ENCODE measurements at places on chromosomes 4 and X. TPM values are rescaled to one million over a fixed set of nuclear protein-coding genes. Genes with fewer than 3 reads are reported as not detected.

- H3K27me3 ChIP-seq: no peaks in the 10 kb centered on the region
- H3K27ac ChIP-seq: peak overlapping the region; percentile 77
- no peak for DNase-seq
Observed at GRCh38 chr4:39931441-39931901, 46.2 kb downstream of the PDS5A start.

DNA sequence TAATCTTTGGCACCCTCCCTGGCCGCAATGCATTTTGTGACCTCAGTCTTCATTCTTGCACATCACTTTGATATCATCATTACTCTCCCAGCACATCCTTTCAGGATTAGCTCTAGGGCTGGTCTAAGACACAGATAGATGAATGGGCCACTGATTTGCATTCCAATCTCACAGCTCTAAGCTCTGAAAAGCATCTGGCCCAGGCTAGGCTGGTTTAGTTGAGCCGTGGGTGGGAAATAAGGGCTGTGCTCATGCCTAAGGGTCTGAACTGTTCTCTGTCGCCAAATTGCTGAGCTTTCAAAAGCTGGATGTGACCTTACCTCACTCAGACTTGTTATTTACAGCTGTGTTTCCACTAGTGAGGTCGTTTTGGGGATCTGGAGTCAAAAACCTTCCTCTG lies 30.0 kb upstream of the SLC9A7 start:
- no peaks in the 10 kb centered on the region for H3K36me3 ChIP-seq
- H3K4me3 ChIP-seq: no peak overlapping the region
- peaks cover 6% of the 10 kb centered on the region for H3K27me3 ChIP-seq
- no peak overlapping the region for H3K27ac ChIP-seq
- peaks cover 22% of the 10 kb centered on the region for H3K4me1 ChIP-seq
- DNase-seq: no peak

DNA sequence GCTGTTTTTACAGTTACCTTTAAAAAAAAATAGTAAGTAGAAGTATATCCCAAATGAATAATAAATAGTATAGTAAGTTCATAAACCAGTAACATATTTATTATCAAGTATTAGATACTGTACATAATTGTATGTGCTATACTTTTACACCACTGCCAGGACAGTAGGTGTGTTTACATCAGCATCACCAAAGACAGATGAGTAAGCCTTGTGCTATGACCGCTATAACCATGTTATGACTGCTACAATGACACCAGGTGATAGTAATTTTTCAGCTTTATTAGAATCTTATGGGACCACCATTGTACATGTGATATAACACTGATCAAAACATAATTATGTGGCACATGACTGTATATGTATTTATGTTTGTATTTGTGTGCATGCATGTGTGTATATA lies 27.3 kb downstream of the PABPC4L start:
- H3K36me3 ChIP-seq: no peaks in the 10 kb centered on the region
- DNase-seq: no peak
- no peaks in the 10 kb centered on the region for H3K4me1 ChIP-seq
- no peaks in the 10 kb centered on the region for H3K27me3 ChIP-seq
- no peak overlapping the region for H3K27ac ChIP-seq

LUZP4 gene
- total RNA-seq: not detected

RIBC1 gene
- total RNA-seq: 1.8 TPM

SHROOM4 gene
- not detected for total RNA-seq

SH3RF1 gene
- 0.26 TPM for total RNA-seq

All from activated T-cell treated with anti-CD3 and anti-CD28 coated beads, Interleukin-2, amount 50 U/mL, for 72 hours (primary cell).